ENCODE measurements at places on chromosomes 7 and 10. TPM values are rescaled to one million over a fixed set of nuclear protein-coding genes. Genes with fewer than 3 reads are reported as not detected.

Gene FXYD4
- not detected for total RNA-seq

Gene LRRD1
- 0.22 TPM for total RNA-seq

Gene CRYGN
- total RNA-seq: 0.99 TPM

Gene MAPK8
- total RNA-seq: 35.8 TPM

Gene CFAP58
- total RNA-seq: not detected

Gene SPDYE18
- 1.6 TPM for total RNA-seq

GRCh38 chr7:156238366-156239133 lies 402.0 kb upstream of the RNF32 start:
- DNase-seq: no peak

- no peak for DNase-seq
These were observed 546.8 kb upstream of the FOXK1 start for GRCh38 chr7:4135301-4135700.

- no peak for DNase-seq
These were observed 29.0 kb upstream of the WDFY4 start for GRCh38 chr10:48655411-48656240.

DNA sequence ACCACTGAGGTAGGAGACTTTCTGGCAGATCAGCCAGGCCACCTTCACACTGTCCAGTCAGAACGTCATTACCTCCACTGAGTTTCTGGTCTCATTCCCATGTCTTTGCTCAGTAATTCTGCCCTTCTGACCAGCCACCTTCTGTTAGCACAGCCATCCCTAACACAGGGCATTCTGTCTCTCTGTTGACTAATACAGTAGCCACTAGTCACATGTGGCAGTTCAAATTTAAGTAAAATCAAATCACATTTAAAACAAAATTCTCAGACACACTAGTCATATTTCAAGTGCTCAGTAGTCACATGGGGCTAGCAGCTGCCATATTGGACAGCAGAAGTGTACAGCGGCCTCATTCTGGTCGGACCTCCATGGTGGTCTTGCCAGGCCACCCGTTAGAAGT lies 7.4 kb downstream of the CPSF4 start:
- no peak for DNase-seq

GRCh38 chr7:35705932-35706461 lies 11.1 kb upstream of the HERPUD2 start:
- DNase-seq: no peak

GRCh38 chr7:29109899-29110298 lies 36.4 kb downstream of the CPVL start:
- no peak for DNase-seq

DNA sequence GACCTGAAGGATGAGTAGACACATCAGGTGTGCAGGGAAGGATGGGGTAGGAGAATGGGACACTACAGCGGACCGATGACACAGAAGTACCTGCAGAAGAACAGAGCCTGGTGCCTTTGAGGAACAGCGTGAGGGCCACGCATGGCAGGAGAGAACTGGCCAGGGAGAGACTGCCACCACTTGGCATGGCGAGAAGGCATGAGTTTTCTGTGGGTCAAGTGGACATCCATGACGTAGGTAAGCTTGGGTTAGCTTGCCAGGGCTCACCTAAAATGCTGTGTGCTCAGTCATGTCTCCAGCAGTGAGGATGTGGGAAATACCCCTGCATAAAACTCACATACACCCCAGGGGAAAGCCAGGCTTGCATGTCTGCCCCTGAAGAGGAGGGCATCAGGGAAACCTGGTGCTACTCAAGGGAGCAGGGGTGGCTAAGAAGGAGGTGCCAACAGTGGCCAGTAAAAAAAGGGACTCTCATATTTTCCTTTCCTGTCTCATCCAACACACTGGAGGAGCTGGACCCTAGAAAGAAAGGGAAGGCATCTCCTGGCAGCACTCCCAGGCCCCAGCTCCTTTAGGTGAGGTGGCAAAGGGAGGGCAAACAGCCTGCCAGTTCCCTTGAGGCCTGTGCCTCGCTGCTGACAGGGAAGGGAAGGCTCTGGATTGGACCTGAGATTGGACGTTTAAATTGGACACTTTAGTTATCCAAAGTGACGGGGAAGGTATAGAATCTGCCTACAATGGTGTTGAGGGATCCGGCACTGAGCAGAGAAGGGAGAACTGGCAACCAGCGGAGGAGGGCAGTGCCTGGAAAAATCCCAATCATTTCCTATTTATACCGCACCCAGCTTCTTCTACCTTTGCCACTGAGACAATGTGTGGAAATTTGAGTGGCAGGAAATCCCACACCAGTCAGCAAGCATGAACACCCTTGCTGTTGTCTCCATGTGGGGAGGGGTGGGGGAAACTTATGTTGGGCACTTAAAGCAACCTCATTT lies 255.7 kb downstream of the GLI3 start:
- DNase-seq: no peak

DNA sequence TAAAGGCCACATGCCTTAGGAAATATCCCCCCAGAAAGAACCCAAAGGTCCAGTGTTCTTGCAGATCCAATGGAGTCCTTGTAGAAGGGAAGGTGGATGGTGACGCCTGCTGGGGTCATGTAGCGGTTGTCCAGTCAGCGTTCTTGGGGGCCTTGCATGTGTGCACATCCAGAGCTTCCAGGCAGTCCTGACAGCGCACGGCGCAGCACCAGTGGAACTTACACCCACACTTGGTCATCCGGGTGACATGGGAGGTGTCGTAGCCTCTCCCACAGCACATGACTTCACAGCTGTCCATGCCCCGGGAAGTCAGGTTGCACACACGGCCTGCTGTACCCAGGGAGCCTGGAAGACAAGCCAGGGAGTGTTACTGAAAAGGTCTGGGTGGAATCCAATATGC lies 44.8 kb downstream of the WNT2 start:
- no peak for DNase-seq

DNA sequence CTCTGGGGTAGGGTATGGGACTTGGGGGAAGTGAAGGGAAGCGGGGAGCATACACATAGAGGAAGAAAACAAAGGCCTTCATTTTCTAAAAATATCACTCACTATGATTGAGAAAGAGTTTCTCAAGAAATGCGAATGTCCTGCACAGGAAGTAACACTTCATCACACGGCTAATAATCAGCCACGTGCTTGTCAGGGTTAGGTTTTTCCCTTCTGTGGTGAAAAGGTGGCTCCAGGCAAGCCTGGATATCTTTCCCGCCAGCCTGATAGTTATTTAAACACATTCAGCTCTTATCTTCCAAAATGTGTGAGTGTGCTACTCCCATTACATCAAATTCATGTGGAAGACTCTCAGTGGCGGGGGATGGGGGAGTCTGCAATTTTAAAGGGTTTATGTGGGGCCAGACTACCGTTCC lies 166.4 kb upstream of the ADO start:
- no peak for DNase-seq

DNA sequence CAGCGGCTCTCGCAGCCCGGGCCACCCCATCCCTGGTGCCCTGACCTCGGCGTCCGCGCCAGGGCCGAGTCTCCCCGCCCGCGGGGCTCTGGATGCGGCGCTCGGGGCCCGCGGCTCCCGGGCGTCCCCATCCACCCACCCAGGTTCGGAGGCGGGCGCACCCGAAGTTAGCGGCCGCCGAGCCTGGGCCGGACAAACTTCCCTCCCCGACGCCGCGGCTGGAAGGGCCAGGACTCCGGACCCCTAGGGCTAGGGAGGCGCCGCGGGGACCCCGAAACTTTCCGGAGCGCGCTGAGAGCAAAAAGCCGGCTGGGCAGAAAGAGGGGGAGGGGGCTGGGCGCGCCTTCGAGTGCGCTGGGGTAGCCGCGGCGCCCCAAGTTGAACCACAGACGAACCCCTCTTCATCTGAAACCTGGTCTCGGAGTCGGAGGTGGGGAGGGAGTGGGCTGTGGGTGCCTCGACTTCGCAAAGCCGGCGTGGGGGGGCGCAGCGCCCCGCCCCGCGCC lies 3.7 kb upstream of the ELFN1 start:
- peak; percentile 7 for DNase-seq

- DNase-seq: no peak
These were observed 108.2 kb upstream of the KAT6B start for GRCh38 chr10:74718208-74718607.

DNA sequence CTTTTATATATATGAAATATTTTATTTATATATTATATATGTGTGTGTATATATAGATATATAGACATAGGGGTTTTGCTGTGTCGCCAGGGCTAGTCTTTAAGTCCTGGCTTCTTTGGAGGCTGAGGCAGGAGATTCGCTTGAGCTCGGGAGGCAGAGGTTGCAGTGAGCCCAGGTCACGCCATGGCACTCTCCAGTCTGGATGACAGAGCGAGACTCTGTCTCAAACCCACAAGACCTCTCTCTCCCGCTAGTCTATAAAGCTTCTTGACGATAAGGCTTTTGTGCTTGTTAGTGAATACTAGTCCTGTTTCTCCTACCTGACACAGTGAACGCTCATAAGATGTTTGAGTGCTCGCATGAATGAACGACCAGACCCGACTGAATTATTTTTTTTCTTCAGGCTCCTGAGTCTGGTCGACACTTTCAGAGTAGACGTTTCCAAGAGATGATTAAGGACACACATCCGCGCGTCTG lies 577 bp upstream of the DDX21 start:
- DNase-seq: no peak

DNA sequence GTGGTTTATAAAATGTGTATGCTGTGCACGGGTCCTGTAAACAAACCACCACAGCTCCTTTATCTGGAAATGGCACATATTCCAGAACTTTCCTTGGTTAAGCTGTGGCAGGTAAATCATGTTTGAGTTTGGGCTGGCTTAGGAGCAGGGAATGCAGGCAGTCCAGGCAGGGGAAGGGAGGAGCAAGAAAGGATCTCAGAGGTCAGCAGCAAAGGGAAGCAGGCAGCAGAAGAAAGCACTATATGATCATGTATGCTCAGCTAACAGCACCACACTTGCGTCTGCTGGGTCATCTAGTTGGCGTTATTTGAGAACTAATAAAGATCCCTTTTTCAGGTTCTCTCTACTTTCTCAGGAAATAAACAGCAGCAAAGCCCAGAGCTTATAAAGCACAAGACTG lies 7.8 kb downstream of the ICA1 start:
- no peak for DNase-seq

GRCh38 chr10:43390759-43391158 lies 18.2 kb downstream of the HNRNPF start:
- no peak for DNase-seq

DNA sequence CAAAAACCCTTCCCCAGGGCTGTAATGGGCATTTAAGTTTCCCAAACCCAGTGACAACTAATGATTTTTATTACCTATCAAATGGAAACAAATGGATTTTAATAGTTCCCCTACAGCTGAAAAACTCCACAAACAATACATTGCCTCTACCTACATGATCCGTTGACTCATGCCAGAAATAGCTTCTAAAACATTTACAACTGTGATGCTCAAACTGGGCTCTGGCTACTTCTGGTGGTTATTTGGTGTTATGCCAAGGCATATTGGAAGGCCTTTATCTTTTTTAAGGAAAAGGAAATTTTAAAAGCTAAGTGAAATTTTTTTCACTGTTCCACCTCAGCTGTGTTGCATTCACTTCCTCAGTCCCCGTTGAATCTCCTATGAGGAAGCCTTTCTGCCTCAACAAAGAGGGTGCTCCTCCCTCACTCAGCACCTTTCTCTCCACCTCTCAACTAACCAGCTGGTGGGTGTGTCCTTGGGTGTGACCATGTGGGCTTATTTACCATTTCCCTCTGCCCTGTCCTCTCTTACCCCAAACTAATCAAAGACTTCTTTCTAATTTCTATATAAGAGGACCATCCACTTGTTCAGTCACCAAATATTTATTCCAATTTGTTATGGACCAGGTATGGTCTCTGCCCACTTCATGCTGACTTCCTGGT lies 82.9 kb downstream of the PRTFDC1 start:
- no peak for DNase-seq

DNA sequence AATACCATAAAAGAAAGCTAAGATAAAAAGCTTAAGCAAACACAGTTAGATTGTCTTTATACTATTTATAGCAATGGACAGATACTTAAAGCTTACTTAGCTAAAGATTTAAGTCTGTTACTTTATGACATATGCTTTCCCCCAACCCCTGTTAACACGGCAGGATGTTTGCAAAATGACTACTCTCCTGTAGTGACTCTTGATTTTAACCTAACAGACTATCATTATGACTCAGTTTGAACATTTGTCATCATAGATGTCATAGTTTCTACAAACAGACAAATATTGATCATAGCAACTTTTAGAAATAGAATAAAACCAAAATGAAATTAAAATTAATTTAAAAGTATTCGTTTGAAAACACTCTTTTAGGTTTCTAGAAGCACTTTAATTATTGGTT lies 7.8 kb upstream of the COMMD3 start:
- no peak for DNase-seq
